ENCODE measurements at places on chromosomes 6 and 20.

DNA sequence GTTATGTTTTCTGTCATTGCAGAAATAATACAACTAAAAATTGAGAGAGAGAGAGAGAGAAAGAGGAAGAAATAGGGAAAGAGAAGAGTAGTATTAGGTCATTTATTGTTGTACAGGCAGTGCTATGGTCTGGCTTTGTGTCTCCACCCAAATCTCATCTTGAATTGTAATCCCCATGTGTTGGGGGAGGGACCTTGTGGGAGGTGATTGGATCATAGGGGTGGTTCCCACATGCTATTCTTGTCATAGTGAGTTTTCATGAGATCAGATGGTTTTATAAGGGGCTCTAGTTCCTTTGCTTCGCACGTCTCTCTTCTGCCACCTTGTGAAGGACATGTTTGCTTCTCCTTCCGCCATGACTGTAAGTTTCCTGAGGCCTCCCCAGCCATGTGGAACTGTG is 677.4 kb upstream of the CHD6 start:
- DNase-seq: no peak

DNA sequence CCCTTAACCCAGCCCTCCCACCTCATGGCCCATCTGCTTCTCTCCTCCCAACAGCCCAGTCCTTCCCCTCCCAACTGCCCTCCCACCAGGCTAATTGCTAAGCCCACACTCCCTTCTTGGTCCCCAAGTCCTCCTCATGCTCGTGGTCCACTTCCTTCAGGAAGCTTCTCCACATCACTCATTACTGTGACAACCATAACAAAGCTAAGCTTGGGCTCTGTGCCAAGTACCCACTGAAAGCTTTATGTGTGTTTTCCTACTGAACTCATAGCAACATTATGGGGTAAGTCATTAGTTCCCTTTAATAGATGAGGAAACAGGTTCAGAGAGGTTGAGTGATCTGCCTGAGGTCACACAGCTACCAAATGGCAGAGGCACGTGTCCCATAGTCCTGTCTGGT is 16.2 kb downstream of the FRS3 start:
- DNase-seq: no peak

DNA sequence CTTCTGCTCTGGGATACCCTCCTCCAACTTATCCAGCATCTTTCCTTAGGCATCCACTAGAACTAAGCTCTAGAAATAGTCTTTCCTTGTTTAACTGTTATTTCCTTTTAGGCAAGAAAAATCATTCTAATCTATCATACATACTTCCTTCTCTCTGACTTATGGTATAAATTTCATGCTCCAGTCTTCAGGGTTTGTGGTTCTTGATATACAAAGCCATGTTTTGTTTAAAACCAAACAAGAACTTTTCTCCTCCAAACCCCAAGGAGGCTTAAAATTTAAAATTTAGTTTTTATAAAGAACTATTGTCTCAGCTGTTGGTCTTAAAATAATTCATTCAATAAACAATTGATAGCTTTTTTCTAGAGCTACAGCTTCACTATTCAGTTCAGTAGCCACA is 77.2 kb downstream of the CD164 start:
- DNase-seq: no peak

GRCh38 chr6:75144386-75144785 is 61.5 kb downstream of the COL12A1 start:
- no peak for DNase-seq

- DNase-seq: no peak
Measured at GRCh38 chr20:58956078-58956477, 25.0 kb upstream of the NELFCD start.

DNA sequence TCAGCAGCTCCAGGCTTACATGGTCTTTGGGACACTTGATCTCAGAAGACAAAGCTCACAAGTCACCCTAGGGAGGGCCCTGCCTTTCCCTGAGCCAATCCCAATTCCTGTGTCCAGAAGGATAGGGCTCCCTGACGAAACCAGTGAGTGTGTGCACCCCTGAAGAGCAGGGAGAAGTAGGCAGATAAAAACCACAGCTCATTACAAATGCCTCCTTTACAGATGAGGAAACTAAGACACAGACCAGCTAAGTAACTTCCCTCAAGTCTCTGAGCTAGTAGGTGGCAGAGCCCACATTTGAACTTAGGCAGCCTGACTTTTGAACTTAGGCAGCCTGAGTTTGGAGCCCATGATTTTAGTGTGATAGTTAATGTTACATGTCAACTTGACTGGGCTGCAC is 6.7 kb upstream of the ZFAND3 start:
- DNase-seq: no peak

GRCh38 chr6:158565482-158566040 is 5.7 kb downstream of the TMEM181 start:
- no peak for DNase-seq

DNA sequence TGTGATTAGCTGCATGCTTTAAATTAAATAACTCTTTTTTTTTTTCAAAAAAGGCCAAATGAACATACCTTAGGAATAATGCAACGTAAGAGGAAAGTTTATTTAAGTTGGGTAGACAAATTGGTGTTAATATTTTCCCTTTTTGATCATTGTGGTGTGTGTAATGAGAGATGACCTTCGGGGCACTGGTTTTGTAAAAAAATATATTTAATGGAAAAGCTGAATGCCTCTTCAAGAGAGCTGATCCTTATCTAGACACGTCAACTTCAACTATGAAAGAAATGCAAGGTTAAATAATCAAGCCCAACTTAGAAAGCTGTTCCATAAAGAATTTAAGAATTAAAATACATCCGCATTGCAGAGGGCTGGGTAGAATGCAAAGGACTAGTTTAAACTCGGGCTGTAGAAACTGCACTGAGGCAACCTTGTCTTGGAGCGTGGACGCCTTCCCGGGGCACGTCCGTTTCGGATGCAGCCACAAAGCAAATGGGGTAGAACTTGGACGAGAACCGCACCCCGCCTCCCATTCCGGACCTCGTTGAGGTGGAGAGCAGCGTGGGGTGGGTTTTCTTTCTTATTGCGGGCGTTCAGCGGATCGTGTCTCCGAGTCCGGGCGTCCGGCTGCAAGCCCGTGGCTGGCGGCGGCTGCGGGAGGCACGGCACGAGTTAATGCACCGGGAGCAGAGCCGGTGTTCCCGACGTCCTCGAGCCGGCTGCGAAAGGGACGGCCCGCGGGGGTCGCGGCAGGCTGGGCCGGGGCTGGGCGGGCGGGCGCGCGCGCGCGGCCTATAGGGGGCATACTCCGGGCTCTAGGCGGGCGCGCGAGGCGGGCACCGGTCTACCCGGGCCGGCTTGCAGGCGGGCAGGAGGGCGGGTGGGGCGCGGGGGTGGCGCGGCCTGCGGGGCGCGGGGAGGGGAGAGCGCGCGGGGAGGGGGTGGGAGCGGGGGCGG is 1.9 kb downstream of the JARID2 start:
- no peak for DNase-seq

- DNase-seq: no peak
Measured at GRCh38 chr20:24273251-24273650, 196.2 kb upstream of the SYNDIG1 start.

GRCh38 chr6:44976677-44977641 is 351.2 kb upstream of the RUNX2 start:
- DNase-seq: no peak

GRCh38 chr20:33480048-33480447 is 9.8 kb upstream of the CBFA2T2 start:
- no peak for DNase-seq

GRCh38 chr6:148595550-148595949 is 151.3 kb upstream of the UST start:
- no peak for DNase-seq

GRCh38 chr20:53077373-53078205 is 105.4 kb downstream of the TSHZ2 start:
- DNase-seq: no peak

DNA sequence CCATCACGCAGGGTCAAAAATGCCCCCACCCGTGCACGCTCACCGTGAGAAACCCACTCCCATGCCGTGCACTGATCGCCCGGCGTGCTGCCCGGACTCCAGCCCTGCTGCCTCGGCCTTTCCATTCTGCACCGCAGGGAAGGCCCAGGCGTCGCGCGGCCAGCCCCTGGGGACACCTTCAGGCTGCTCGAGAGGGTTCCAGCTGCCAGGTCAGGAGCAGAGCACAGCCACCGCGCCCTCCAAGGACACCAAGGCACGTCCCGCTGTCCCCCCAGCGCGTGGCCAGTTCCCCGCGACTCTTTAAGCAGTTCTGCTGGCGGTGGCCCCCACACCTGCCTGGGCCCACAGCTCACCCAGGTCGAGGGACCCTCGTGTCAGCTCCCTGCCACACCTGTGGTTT is 314.3 kb upstream of the QKI start:
- no peak for DNase-seq

DNA sequence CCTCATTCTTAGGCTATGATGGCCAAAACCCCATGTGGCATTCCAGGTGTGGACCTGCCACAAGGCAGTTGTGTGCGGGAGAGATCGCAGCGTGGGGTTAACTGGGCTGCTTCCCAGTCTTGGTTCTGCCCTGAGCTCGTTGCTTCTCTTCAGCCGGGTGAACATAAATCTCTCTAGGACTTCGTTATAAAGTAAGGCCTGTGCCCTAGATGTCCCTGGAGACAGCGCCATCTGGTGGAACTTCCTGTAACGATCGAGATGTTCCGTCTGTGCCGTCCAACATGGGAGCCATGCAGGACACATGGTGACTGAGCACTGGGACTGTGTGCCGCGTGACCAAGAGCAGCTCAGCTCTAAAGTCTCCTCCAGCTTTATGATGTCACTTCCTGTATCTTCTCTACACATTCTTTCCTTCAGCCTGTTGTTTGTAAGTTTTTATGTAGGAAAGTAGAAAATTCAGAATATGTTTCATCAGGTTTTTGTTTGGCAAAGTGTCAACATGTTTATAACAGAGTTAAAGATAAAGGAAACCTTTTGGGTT is 26.8 kb upstream of the RPP40 start:
- DNase-seq: peak; percentile 38

DNA sequence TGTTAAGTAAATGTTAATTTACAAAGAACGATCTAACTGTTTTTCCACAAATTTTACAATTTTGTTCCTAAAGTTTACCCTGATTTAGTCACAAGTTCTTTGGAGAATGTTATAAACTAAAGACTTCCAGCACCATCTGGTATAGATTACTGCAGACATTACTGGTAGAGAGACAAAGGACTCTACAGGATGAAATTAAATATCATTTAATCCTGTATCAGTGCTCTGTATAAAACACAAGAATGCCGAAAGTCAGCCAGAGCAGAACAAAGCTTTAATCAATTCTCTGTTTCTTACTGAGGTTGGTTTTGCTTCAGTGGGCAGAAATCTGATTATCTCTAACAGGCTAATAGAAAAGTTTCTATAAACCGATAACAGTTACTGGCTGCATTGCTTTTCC is 763.6 kb downstream of the TENT5A start:
- no peak for DNase-seq

DNA sequence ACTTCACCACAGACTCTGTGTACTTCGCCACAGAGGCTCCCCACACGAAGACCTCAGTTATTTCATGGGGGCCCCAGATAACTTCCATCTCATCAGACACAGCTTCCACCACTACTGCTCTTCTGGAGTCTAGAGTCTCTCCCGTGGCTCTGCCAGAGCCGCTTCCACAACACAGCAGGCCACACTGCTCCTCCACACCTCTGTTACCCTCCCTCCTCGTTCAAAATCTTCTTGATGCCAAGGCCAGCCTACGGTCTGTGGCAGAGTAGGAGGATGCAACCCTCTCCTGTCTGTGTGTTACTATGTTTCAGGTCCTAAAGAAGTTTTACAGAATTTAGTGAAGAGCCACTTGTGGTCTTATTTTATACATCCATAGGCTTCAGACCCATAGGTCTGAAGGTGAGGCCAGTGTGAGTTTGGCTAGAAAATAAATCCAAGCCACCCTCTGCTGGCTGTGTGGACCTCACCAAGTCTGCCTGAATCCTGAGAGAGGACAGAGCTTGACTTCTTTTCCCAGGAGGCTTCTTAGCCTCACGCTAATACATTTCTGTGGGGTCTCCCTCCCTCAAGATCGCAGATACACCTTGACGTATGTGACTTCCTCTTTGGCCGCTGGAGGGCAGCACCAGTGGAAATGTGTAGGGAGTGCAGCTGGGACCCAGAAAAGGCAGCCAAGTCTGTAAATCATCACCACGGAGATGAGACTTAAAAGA is 197.7 kb downstream of the FAXC start:
- DNase-seq: no peak

- no peak for DNase-seq
Measured at GRCh38 chr20:59163631-59164530, at the start of gene ZNF831. TSS of gene ZNF831 (plus strand) at chr20:59163821. CDS start at chr20:59191020, 27,199 bp downstream.

DNA sequence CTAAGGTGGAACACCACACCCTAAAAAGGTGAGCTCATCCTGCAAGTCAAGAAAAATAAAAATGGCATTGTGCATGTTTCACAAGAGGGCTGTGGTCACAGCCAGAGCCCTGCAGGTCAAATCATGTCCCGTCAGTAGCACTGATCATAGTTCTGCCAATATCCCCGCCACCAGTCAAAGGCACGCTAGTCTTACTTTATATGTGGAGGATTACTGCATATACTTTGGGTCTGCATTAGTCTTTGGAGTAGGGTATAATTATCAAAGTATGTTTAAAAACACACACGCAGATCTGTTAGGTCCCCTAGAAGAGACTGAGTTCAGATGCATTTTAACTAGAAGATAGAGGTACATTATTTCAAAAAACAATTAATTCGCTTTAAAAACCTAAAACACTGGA is 1.8 kb downstream of the PERP start:
- DNase-seq: no peak

GRCh38 chr20:3051385-3052019 is 5.7 kb downstream of the MRPS26 start:
- DNase-seq: no peak

DNA sequence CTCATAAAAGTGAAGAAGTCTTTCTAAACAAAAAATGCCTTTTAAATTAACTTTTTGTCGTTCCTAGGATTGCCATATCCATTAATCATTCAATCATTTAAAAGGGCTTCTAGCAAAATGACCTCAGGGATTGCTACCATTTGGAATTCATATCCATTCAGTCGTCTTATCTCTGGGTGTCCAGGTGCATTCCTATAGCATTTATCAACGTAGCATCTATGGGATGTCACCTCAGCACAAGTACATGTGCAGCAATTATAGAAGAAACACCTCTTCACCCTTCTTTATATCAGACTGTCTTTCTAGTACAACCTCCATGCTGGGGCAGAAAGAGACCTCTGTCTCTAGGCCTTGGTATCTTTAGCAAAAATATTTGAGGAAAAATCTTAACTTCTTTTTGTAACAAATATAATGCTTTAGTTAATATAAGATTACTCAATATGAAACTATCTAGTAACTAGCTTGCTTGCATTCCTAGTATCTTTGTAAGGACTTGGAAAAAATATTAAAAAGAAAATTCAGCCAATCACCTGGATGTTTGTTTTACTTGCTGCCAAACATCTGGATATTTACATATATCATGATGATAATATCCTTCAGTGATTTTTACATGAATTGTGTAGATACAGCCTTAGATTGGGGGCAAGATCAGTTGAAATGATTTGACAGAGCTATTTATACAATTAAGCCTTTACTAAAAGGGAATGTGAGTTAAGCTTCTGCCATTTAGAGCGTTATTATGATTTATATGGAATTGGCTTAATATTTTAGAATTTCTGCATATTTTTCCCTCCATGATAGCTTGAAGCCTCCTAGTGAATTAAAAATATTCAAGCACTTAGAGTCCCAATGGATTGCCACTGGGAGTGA is 356.8 kb downstream of the HDGFL1 start:
- no peak for DNase-seq

Data from AG09319 (cell line).